ENCODE measurements at places on chromosomes 16 and 17.

GRCh38 chr17:2084766-2085647 lies 30.1 kb downstream of the HIC1 start:
- DNase-seq: no peak

GRCh38 chr16:15786501-15786900 lies 70.3 kb downstream of the MYH11 start:
- DNase-seq: no peak

DNA sequence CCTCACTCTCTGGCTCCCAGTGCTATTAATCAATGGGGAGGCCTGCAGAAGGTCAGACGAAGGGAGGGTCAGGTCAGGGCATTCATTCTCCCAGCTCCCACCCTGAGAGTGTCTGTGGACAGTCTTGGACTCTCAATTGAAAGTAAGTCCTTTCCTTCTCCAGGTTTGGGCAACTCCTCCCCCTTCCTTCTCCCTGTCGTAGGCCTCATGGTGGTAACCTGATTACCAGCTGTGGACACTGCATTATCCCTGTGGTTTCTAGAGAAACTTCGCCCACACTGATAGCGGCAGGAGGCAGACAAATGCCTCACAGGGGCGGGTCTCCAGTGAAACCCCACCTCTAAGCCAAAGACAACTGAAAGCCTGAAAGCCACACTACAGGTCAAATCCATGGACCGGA lies 57.7 kb upstream of the SLC25A19 start:
- DNase-seq: no peak

DNA sequence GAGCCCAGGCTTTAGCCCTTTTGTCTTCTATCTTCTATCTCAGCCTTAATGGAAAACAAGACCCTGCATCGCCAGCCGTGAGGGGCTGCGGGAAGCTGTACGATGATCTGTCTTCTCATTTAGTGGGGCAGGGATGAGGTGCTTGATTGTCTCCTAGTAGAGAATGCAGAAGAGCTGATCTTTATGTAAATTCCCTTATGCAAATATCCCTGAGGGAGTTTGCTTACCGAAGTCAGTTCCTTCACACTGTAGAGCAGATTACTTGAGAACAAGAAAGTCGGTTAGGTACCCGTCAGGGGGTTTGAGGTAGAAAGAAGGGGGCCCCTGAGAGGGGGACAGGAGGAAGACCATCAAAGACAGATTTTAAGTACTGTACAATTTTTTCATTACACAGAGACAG lies 66.2 kb downstream of the IRF8 start:
- no peak for DNase-seq

DNA sequence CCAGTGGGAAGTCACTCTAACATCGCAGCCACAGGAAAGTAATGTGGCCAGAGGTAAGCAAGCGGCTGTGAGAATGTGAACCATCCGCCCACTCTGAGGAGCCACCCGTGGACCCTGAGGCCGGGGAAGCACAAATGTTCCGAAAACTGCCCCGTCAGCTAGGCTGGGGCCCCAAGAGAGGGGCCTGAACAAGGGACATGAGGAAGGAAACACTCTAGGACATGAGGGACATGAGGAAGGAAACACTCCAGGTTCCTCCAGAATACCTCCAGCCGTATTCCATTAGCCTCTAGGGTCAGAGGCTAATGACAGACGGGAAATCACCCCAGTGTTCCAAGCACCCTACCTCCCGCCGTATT lies 317 bp downstream of the TEFM start:
- DNase-seq: no peak

GRCh38 chr17:29341726-29342125 lies 47.8 kb upstream of the NUFIP2 start:
- DNase-seq: no peak

- DNase-seq: no peak
These were observed 41.2 kb downstream of the FANCA start for GRCh38 chr16:89775223-89775622.

- DNase-seq: no peak
These were observed 64.2 kb upstream of the DOC2B start for GRCh38 chr17:245611-246010.

- no peak for DNase-seq
These were observed 120.4 kb upstream of the TOM1L1 start for GRCh38 chr17:54780238-54780637.
